ENCODE measurements at places on chromosomes 11 and 22.

DNA sequence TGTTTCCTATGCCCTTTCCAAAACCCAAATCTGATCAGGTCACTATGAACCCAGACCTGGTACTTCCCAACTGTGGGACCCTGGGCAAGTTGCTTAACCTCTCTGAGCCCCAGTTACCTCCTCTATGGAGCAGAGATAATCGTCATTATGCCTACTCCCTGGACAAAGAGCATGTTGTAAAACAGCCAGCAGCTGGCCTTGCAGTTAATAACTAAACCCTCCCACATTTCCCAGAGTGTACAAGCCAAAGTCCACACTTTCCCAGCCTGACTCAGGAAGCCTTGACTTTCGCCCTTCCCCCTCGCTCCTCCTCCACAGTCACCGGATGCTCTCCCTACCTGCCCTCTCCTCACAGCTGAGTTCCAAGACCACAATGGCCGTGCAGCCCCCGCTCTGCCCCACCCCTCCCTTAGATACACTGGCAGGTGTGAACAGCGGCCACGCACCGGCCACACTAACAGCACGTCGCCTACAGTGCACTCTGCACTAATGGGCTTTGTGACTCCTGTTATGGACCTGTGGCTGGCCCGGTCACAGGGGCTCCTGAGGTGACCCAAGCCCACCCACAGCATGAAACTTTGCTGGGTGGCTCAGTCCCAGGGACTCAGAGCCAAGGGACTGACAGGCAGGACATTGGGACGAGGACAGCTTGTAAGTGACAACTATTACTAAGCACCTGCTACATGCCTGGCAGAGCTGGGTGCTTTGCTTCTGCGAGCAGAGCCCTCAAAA, 15.6 kb upstream of the MFNG start:
- DNase-seq = no peak

DNA sequence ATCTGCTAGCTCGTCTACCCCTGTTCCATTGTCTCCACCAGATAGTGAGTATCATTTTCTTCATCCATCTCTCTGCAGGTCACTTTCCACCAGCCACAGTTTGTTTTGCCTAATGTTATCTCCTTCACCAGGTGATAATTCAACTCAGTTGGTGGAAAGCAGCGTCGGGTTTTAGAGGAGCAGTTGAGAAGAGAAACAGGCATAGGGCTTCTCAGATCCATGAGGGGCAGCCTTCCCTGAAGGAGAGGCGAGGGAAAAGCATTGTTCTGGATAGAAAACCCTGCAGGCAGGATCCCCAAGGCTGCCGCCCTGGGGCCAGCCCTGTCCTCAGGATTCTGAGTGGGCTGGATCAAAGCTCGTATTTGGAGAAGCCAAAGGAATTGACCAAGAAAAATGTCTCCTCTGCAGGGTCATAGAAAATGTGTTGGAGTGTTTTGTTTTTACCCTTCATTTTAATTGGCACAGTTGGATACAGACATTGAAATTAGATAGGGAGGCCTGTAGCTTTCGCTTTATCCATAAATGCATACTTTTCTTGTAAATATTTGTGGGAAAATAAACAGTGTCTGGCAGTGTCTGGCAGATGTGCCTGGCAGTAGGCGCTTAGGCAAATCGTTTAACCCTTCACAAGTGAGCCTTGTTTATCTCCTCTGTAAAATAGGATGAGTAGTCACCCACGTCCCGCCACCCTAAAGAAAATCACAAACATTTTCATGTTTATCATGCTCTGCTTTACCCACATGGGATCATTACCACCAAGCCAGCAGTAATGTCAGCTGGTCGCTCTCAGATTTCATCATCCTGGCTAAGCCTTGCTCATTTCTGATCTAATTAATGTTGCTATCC, 73.4 kb upstream of the TTC12 start:
- no peak for DNase-seq

GRCh38 chr11:36757075-36757474, 159.0 kb upstream of the RAG2 start:
- DNase-seq = no peak

DNA sequence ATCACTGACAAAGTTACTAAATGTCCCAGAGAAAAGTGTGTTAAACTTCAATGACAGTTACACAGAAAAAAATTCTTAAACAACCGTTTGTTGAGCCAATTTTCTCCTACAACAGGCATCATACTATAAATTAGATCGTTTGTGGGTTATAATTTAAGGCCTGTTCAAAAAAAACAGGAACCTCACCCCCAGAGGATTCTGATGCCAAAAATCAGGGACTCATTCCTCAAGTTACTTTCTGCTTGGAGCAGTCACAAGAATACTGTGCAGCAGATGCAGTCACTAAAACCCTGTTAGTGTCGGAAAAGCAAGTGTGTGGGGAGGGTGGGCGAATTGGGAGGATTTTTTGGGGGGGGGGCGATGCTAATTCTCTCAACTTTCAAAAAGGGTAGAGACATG, 657 bp downstream of the CWC15 start:
- no peak for DNase-seq

GRCh38 chr11:74011360-74012073, 2.6 kb upstream of the UCP3 start:
- DNase-seq = no peak

GRCh38 chr11:122137078-122137793, 21.2 kb upstream of the BLID start:
- DNase-seq = no peak

DNA sequence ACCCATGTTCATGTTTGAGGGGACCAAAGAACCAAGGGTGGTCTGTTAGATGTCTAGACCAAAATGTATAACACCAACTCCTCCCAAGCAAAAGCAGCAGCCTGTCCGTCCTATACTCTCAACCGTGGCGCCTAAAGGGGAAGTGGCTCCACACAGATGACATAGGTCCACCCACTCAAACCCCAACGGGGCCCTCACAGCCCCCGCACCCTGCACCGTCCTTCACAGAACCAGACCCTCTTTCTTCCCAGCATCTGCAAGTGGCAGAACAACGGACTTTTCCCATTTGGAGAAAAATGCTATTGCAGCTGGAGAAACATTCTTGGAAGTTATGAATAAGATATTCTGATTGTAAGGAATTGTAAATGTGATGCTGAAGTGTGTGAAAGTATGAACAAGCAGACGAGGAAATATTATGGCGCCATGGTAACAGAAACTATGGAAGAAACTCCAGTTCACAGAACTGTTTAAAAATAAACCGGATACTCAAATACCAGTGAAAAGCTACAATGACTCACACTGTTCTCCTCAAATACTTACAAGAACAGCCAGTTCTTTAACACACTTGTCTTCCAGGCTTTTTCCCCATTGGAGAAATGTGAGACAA, 76.5 kb upstream of the ARFGAP3 start:
- no peak for DNase-seq

DNA sequence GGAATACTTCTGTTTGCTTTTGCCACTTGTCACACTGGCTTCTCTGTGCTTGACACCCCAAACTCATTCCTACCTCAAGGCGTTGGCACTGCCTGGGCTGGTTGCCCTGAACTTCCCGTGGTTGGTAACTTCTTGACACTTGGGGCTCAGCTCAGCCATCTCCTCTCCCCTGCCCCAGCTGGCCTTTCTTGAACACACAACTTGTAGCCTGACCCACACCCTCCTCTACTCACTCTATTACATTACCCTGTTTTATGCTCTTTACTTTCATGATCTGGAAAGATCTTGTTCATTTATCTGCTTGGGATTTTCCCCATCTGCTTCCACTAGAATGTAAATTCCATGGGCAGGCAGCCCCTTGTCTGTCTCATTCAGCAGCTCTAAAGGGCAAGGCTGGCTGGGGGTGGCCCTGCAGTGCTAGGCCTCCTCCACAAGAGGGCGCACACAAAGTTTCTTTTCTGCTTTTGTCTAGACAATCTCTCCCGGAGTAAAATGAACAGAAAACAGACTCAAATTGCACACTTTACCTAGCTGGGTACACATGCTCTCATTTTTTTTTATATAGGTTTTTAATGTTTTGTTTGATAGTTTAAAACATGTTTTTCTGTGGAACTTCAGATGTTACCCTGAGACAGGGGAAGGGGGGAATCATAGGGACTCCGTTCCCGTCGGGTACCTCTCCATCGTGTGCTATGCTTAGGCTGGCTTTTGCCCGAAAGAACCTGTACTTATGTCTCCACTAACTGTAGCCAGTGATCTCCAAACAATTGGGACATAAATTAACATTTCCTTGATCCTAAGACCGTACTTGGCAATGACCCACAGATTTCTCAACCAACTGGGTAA, 16.4 kb upstream of the MRGPRX2 start:
- peak; percentile 32 for DNase-seq

DNA sequence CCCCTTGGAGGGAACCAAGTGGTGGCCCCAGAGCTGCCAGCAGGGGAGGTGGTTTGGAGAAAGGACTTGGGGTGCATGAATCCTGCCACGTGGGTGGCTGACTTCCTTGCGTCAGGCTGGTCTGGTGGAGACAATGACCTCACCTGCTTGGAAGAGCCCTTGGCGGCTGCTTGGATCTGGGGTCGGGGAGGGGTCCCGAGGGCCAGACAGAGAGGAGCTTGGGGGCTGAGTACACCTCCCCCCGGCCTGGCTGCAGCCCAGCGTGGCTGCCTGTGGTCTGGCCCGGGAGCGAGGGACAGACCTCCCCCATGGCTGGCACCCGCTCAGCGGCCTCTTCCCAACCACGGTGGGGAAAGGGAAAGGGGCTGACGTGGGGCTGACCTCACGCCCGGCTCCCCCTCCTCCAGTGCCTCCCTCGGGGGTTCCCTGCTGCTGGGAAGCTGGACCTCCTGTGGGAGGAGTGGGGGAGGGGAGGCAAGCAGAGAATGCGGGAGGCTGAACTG, 13.8 kb downstream of the LIF start:
- DNase-seq = no peak

DNA sequence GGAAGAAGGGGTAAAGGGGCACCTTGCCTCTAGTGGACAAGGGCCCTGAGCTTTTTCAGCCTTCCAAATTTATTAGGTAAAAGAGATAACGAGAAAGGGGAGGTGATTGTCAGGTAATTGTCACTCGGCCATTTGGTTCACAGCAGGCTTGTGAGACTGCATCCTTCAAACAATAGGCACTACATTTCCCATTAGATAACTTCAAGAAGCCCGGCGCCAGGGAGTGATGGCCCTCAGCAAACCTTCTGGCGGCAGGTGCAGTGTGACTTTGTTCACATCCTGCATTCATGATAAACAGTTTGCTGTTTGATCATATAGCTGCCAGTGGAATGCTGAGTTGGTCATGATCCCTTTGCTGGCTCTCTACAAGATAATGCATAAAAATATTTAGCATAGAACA, 185.1 kb downstream of the CWF19L2 start:
- DNase-seq = no peak

GRCh38 chr11:68998390-68998911, 14.6 kb downstream of the MRGPRF start:
- no peak for DNase-seq

DNA sequence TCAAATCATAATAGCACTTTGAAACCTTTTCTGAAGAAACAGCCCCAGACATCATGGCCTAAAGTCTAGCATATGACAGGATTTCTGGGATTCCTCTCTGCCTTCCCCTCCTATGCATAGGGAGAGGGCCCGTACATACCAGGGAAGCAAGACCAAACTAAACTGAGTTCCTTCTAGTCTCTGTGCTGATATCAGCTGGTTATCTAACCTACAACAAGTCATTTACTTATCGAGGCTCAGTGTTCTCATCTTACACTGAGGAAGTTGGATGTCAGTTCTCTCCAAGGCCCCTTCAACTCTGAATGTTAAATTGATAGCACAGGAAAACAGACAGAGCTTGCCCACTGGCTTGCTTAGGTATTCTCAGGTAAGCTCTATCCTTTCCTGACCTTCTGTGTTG, 17.0 kb upstream of the GRIK4 start:
- no peak for DNase-seq

DNA sequence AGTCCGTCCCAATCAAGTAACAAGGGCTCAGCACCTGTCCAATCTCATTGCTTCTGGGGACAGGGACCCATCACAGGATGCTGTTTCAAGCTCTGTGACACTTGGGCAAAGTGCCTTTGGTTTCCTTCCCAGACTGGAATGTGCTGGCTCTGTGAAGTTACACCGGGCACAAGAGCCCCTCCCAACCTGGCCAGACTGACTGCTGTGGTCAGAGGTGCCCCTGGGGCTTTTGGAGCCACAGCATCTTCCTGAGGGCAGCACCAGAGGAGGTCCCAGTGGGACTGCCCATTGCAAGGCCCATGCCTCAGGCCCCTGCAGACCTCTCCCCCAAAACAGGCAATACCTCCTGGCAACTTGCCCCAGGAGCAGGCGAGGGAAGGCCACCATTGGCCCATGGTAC, 155.2 kb upstream of the GRK3 start:
- no peak for DNase-seq

- no peak for DNase-seq
These were observed 141.3 kb downstream of the NAV2 start for GRCh38 chr11:19853920-19854319.

GRCh38 chr11:65478388-65479183, 20.3 kb upstream of the MALAT1 start:
- DNase-seq = no peak

DNA sequence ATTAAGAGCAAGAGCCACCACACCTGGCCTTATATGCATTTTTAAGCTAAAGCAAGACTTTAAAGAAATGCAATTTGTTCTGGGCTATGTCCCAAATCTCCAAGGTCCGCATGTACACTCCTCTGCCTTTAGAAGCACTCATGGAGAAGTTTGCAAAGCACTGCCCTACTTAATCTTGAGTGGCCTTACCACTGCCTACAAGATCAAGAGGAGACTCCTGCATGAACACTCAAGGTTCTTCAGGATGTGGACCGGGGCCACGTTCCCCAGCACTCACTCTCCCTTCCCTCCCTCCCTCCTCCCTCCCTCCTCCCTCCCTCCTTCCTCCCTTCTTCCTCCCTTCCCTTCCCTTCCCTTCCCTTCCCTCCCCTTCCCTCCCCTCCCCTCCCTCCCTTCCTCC, 63.2 kb upstream of the HSPA8 start:
- no peak for DNase-seq

GRCh38 chr11:117410861-117411710, 83.4 kb downstream of the CEP164 start:
- no peak for DNase-seq

GRCh38 chr22:22703715-22704114, 59.3 kb downstream of the GGTLC2 start:
- no peak for DNase-seq

DNA sequence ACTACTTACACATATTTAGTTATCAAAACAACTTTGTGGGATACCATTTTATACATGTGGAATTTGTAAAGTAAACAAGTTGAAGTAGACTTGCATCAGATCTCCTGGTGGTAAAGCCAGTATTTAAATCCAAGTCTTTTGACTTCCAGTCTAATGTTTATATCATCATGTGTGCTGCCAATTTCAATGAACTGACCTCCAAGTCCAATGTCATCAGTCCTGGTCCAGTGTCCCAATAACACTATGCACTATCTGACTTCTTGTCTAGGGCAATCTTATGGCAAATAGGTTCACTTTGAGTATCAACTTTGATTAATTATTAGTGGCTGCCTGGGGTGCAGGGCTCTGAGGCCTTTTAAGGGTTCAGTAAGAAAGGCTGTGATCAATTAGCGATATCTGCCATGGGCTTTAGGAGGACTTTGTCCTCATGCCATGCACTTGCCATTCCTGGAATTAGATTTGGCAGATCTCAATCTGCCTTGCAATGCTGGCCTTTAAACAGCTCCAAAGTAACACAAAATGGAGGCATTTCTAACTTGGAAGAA, 9.6 kb upstream of the PTS start:
- DNase-seq = no peak

GRCh38 chr11:61694946-61695706, 14.9 kb downstream of the DAGLA start:
- DNase-seq = no peak
